ENCODE measurements at places on chromosomes 6 and 20.

DNA sequence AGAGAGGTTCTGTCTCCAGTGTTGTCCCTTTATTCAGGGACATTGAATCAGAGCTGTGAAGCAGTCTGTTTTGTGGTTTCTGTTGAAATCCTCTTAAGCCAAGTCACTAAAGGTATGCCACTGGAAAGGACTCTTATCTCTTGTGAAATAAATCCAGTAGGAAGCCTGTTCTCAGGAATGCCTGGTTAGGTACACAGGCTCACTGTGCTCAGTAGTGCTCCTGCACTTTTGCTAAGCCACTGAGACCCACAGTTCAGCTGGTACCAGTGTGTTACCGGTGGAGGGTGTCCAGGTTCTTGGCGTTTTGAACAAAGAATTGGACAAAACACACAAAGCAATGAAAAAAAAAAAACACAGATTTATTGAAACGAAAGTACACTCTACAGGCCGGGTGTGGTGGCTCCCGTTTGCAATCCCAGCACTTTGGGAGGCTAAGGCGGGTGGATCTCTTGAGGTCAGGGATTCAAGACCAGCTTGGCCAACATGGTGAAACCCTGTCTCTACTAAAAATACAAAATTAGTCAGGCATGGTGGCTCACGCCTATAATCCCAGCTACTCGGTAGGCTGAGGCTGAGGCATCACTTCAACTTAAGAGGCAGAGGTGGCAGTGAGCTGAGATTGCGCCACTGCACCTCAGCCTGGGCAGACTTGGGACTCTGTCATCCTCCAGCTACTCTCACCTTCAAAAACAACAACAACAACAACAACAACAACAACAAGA, 186.1 kb downstream of the JARID2 start:
- no peak for DNase-seq

DNA sequence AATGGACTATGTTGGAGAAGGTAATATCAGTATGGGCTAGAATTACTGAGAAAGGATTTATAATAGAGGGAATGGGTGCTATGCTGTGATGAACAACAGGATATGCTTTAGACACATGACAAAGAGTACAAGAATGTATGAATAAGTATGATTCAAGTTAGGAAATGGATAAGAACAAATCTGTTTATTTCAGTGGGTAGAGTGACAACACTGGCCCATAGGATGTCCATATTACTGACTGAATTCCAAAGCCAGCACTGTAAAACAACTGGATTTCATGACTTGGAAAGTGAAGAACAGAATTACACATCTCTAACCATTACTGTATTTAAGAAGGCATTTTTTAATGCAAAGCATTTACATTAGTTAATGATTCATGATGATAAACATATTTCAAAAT, 35.9 kb downstream of the EPM2A start:
- DNase-seq, result no peak

- no peak for DNase-seq
These were observed 234.4 kb downstream of the SIM1 start for GRCh38 chr6:100230115-100230952.

DNA sequence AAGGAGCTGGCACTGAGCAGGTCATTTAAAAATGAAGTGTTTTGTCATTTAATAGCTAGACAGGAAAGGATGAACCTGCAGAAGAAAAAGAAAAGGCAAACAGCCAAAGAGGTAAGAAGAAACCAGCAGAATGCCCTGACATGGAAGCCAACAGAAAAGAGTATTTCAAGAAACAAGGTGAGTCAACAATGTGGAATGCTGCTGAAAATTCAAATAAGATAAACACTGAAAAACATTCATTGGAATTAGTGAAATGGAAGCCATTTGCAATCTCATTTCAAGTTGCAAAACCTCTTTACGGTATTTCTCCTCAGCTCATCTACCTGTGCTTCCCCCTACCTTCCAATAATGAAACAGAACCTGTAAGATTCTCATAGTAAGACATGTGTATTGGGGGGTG, 59.6 kb downstream of the RWDD2A start:
- no peak for DNase-seq

GRCh38 chr6:108568101-108568500, 7.4 kb downstream of the FOXO3 start:
- no peak for DNase-seq

DNA sequence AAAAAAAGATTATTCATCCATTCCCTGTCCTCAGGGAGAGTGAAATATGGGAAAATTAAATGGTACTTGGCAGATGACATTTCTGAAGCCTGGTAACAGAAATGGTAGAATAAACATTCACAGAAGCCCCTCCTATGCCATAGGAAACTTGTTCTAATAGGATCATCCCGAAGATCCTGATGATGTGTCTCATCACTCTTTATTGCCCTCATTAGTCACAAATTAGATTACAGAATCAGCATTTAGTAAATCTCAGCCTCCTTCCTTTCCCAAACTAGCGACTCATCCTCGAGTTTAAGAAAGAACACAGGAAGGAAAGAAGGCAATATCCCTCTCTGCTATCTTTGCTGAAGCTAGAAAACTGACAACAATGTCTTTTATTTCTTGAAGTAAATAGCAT, 154.4 kb downstream of the TMEM200A start:
- no peak for DNase-seq

GRCh38 chr6:31010393-31011060, at the start of gene MUC22:
TSS of gene MUC22 (plus strand) at chr6:31010474. CDS start at chr6:31010707, 233 bp downstream.
- peak; percentile 32 for DNase-seq

GRCh38 chr6:169997187-169997929, 245.9 kb downstream of the ERMARD start:
- no peak for DNase-seq

GRCh38 chr20:7237251-7237650, 469.8 kb downstream of the BMP2 start:
- DNase-seq, result no peak

DNA sequence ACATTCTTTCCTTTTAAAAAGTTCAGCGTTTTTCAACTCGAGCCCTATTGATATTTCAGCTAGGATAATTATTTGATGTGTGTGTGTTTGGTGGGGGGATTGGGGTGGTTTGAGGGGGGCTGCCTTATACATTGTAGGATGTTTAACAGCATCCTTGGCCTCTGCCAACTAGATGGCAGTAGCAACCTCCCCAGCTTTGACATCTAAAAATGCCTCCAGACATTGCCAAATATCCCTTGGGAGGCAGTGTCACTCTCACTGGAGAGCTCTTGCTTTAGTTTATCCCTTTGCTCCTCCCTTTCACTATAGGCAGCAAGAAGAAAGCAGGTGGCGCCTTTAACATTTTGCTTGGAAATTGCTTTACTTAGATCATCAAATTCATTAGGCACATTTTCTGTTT, 14.6 kb upstream of the TP53TG5 start:
- DNase-seq, result no peak

GRCh38 chr6:24031496-24031895, 94.5 kb upstream of the NRSN1 start:
- no peak for DNase-seq

DNA sequence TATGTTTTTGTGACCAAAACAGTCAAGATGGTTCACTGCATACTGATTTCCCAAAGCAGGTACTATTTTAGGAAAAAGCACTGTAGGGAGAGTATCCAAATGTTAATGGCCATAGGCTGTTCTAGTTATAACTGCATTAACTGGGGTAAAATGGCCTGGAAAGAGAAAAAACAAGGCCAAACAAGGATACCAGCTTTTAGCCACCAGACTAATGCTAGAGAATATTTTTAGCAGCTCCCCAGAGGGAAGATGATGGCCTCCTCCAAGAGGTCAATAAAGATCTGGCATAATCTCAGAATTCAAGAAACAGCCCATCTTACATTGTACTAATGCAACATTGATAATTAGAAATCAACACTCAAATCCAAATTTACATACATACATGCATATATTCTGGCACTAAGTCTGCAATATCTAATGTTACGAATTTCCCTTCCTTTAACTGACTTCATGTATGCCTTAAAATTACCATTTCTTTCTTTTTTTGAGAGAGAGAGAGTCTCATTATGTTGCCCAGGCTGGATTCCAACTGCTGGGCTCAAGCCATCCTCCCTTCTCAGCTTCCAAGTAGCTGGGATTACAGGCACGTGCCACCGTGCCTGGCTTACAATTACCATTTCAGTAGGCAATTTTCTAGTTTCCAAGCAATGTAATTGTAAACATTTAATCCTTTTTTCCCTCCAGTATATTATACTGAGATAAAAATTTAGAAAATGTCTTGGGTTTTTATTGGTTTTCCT, 9.3 kb downstream of the COX7A2 start:
- no peak for DNase-seq

DNA sequence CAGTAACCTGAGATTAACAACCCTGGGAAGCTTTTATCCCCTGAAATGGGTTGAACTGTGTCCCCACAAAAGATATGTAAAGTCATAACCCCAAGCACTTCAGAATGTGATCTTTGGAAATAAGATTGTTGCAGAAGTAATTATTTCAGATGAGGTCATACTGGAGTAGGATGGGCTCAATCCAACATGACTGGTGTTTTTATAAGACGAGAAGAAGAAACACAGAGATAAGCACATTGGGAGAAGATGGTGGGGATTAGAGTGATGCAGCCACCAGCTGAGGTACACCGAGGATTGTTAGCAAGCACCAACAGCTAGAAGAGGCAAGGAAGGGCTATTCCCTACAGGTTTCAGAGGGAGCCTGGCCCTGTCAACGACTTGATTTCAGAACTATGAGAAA, 12.5 kb upstream of the RNF217 start:
- DNase-seq, result no peak

DNA sequence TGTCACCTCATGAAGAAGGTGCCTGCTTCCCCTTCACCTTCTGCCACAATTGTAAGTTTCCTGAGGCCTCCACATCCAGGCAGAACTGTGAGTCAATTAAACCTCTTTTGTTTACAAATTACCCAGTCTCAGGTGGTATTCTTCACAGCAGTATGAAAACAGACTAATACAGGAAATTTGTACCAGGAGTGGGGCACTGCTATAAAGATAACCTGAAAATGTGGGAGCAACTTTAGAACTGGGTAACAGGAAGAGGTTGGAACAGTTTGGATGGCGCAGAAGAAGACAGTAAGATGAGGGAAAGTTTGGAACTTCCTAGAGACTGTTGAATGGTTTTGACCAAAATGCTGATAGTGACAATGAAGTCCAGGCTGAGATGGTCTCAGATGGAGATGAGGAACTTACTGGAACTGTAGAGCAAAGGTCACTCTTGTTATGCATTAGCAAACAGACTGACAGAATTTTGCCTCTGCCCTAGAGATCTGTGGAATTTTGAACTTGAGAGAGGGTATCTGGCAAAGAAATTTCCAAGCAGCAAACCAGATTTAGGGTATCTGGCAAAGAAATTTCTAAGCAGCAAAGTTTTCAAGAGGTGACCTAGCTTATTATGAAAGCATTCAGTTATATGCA, 23.5 kb upstream of the COL21A1 start:
- no peak for DNase-seq

DNA sequence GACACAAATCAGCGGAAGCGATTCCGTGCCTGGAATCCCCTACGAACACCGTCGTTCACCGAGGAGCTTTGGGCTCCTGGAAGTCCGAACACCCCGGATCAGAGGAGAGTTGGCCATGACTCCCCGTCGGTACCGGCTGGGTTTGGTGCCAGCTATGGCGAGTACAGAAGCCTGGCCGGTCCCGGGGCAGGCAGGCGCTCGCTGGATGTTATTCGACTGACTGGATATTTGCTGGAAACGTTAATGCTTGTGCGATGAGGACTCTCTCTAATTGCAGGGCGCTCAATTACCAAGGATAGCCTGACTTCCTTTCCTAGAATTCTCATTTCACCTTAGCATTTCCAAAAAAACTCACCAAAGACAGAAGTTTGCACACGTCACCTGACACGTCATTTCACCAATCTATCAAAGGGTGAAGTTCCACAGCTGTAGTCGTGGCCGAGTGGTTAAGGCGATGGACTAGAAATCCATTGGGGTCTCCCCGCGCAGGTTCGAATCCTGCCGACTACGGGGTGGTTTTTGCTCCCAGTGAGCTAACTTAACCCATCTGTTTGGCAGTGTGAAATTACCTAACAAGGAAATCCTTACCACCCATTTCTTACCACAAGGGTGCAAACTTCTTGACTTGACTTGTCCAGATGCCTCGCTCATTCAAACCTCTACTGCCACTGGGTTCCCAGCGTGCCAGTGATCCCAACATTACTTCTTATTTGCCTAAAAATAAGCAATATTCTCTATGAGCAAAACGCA, 22.7 kb upstream of the ZNF184 start:
- peak; percentile 88 for DNase-seq

DNA sequence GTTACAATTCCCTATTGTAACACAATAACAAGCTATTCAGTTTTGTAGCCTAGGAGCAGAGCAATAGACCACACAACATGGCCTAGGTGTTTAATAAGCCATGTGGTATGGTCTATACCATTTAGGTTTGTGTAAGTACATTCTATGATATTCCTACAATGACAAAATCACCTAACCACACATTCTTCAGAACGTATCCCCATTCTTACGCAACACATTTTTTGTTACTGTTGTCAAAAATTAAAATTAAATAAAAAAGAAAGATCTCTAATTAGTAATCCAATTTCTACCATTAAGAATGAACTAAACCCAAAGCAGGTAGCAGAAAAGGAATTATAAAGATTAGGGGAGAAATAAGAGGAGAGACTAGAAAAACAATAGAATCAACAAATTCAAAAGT, 44.0 kb downstream of the RANBP9 start:
- no peak for DNase-seq

DNA sequence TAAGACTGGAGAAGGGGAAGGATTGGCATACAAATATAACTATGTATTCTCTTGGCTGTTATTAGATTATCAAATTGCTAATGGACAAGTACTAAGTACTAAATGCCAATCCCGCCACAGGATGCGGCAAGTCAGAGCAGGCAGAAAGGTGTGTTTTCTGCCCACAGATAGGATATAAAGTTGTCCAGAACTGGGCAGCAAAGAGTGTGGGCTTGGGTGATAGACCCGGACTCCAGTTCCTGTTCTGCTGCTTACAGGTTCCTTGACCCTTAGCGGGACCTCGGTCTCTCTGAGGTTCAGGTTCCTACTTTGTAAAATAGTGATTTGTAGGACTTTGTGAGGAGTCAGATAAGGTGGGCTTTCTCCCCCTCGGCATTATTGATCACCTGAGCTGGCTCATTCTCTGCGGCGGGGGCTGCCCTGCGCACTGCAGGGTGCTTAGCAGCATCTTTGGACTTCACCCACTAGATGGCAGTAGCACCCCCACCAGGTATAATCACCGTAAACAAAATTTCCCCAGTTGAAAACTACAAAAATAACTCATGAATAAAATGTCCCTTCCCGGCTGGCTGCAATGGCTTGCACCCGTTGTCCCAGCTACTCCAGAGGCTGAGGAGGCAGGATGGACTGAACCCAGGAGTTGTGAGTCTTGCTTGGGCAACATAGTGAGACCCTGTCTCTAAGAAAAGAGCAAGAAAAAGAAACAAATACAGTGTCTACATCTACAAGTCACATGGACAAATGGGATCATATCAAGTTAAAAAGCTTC, 193.1 kb downstream of the DOK5 start:
- peak; percentile 37 for DNase-seq

GRCh38 chr6:158999154-158999665, 792 bp downstream of the RSPH3 start:
- DNase-seq, result no peak

DNA sequence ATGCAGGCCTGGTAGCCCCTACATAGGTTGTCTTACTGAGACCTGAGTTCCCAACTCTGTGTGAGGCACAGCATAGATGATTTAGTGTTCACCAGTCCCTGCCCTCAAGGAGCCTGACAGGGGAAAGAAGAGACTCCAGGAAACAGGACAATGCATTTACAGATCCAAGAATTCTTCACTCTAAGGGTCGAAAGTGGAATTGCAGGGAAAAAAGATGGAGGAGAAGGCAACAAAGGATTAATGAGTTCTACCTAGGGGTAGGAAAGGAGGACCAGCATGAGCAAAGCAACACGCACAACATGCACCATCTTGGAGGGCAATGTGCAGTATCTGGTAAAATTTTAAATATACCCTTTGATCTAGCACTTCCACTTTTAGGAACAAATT, 5.9 kb downstream of the SPAG4 start:
- no peak for DNase-seq

- DNase-seq, result no peak
These were observed 68.8 kb downstream of the CLIC5 start for GRCh38 chr6:45946887-45947286.

Measured in stimulated activated CD4-positive, alpha-beta T cell treated with anti-CD3 and anti-CD28 coated beads, Interleukin-2, amount 100 ng/mL, for 24 hours (primary cell).